ENCODE measurements at places on chromosomes 12 and 14. TPM values are rescaled to one million over a fixed set of nuclear protein-coding genes. Genes with fewer than 3 reads are reported as not detected.

Gene PTHLH
- 7.5 TPM for total RNA-seq

Gene SUPT16H
- 79.3 TPM for total RNA-seq

Gene OXA1L
- 101 TPM for total RNA-seq

DNA sequence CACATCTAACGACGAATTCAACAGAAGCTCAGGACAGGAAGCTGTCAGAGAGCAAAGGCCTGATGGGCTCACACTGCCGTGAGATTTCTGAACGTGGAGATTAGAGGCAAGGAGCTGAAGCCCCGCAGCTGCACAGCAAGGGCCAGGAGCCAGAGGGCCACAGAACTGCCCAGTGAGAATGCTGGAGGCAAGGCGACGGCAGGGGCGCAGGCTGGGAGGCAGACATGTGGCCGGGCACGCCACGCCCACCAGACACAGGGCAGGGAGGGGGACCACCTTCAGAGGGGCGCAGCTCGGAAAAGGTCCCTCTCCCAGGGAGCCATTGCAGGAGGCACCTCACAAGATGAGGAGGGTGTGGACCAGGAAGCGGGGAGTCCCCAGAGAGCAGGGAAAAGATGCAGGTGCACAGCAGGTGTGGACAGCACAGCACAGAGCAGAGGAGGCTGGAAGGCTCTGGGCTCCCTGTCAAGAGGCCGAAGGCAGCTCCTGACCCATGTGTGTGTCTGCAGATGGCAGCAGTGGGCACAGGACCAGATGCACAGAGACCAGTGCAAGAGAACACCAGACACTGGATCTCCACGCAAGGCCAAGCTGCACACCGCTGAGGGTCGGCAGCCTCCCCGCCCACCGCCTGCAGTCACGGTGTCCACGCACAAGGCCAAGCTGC is 23.0 kb downstream of the BTBD6 start:
- H3K27me3 ChIP-seq: no peaks in the 10 kb centered on the region
- DNase-seq: no peak
- H3K4me3 ChIP-seq: no peak overlapping the region
- no peaks in the 10 kb centered on the region for H3K36me3 ChIP-seq

DNA sequence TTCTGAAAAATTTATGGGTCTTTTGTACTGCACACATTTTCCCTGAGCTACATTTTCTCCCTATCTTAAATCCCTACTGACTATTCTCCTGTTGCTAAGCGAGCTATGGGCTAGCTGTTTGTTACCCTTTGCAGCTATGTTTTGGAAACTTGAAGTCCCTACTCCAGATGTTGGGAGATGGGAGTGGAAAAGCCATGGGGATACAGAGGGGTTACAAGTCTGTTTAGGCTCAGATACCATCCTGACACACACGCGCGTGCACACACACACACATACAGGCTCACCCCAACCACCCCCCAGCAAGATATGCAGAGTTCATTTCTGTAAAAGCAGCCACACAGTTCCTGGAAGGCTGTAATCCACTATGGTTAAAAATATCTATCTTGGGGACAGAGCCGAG is 15.8 kb downstream of the ATP5MC2 start:
- peak overlapping the region; percentile 92 for H3K27ac ChIP-seq
- no peaks in the 10 kb centered on the region for H3K4me1 ChIP-seq
- no peak overlapping the region for H3K4me3 ChIP-seq
- no peak for DNase-seq
- no peaks in the 10 kb centered on the region for H3K36me3 ChIP-seq

GRCh38 chr12:40819436-40820108 is 127.3 kb downstream of the CNTN1 start:
- H3K4me3 ChIP-seq: no peak overlapping the region
- H3K27me3 ChIP-seq: no peaks in the 10 kb centered on the region
- no peaks in the 10 kb centered on the region for H3K36me3 ChIP-seq
- H3K27ac ChIP-seq: no peak overlapping the region

DNA sequence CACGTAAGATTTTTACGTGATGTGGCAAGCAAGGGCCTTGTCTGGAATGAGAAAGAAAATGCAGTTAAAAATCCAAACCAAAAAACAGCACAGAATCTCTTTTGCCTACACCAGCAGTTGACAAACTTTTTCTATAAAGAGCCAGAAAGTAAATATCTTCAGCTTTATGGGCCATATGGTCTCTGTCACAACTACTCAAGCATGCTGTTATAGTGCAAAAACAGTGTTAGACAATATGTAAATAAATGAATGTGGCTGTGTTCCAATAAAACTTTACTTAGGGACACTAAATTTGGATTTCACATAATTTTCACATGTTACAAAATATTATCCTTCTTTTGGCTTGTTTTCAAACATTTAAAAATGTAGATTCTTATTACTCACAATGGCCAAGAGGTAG is 6.2 kb upstream of the ELK3 start:
- no peak overlapping the region for H3K4me3 ChIP-seq
- H3K4me1 ChIP-seq: no peaks in the 10 kb centered on the region

DNA sequence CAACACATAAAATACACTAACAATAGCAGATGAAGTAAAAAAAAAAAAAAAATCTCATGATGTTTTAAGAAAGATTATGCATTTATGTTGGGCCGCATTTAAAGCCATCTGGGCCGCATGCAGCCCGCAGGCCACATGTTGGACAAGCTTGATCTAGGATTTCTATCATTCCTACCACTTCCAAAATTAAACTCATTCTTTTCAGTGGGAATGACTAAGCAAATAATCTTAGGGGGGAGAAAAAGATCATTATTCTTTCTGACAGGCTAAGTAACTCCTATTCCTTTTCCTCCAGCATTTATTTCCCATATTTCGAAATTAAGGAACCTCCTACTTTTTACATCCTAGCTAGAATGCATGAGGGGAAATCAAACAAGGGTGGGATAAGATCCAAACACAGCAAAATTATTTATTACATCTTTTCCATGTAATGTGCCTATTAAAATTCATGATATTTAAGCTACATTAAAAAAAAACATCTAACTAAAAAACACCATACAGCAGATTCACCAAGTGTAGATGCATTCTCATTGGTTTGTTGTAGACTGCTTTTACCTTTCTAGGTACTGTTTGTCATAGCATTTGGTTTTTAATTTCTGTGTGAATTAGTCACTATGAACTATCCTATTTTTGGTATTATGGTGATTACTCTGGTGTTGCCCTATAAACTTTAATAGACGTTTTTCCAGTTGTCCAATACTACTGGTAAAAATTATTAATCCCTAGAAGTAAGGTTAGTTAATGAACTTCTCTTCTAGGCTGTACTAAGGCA is 76.1 kb downstream of the RASSF8 start:
- H3K4me3 ChIP-seq: no peak overlapping the region
- H3K36me3 ChIP-seq: no peaks in the 10 kb centered on the region
- DNase-seq: no peak
- H3K27me3 ChIP-seq: no peaks in the 10 kb centered on the region
- no peaks in the 10 kb centered on the region for H3K4me1 ChIP-seq
- no peak overlapping the region for H3K27ac ChIP-seq

DNA sequence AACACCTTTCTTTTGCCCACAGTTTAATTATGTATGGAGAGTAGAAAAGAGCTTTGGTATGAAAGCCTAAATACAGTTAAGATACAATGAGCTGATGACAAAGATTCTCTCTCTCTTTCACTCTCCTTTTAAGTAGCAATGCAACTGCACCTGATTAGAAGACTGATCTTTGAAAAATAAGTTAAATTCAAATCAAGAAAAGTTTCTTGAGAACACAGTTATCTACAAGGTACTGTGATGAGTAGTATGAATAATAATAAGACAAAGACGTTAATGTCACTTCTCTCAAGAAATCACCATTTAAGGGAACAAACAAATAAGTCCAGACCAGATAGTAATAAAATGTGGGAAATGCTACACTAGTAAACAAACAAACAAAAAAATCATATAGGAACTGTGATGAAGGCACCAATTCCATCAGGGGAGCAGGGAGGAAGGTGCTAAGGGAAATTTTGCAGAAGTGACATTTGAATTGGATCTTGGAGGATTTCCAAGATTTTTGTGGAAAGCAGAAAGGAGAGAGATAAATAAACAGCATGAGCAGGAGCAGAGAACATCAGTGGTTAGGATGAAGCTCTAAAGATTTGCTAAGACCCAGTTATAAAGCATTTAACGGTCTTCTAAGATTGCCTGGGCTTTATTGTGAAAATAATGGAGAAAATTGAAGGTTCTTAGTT is 65.2 kb upstream of the STK38L start:
- no peaks in the 10 kb centered on the region for H3K36me3 ChIP-seq
- DNase-seq: no peak
- H3K4me1 ChIP-seq: no peaks in the 10 kb centered on the region
- no peak overlapping the region for H3K4me3 ChIP-seq
- no peak overlapping the region for H3K27ac ChIP-seq
- H3K27me3 ChIP-seq: no peaks in the 10 kb centered on the region

- H3K4me3 ChIP-seq: no peak overlapping the region
- H3K36me3 ChIP-seq: no peaks in the 10 kb centered on the region
- H3K4me1 ChIP-seq: no peaks in the 10 kb centered on the region
- peak; percentile 8 for DNase-seq
- no peaks in the 10 kb centered on the region for H3K27me3 ChIP-seq
These were observed 55.1 kb upstream of the BCL11B start for GRCh38 chr14:99327050-99327449.

- H3K27me3 ChIP-seq: peaks cover 14% of the 10 kb centered on the region
- no peak for DNase-seq
- H3K27ac ChIP-seq: no peak overlapping the region
- no peak overlapping the region for H3K4me3 ChIP-seq
- H3K36me3 ChIP-seq: no peaks in the 10 kb centered on the region
- no peaks in the 10 kb centered on the region for H3K4me1 ChIP-seq
These were observed 468.3 kb downstream of the AACS start for GRCh38 chr12:125533434-125534029.

- peak overlapping the region; percentile 97 for H3K27ac ChIP-seq
- H3K4me3 ChIP-seq: no peak overlapping the region
- no peak for DNase-seq
- H3K4me1 ChIP-seq: peaks cover 46% of the 10 kb centered on the region
These were observed 9.6 kb downstream of the SUSD6 start for GRCh38 chr14:69620981-69621380.

- H3K36me3 ChIP-seq: no peaks in the 10 kb centered on the region
- H3K4me3 ChIP-seq: no peak overlapping the region
- DNase-seq: no peak
- H3K27ac ChIP-seq: no peak overlapping the region
These were observed 90.1 kb upstream of the FOXG1 start for GRCh38 chr14:28676479-28676878.

- no peaks in the 10 kb centered on the region for H3K36me3 ChIP-seq
- no peak overlapping the region for H3K4me3 ChIP-seq
- DNase-seq: no peak
These were observed 354.0 kb downstream of the NRXN3 start for GRCh38 chr14:78524196-78524595.

DNA sequence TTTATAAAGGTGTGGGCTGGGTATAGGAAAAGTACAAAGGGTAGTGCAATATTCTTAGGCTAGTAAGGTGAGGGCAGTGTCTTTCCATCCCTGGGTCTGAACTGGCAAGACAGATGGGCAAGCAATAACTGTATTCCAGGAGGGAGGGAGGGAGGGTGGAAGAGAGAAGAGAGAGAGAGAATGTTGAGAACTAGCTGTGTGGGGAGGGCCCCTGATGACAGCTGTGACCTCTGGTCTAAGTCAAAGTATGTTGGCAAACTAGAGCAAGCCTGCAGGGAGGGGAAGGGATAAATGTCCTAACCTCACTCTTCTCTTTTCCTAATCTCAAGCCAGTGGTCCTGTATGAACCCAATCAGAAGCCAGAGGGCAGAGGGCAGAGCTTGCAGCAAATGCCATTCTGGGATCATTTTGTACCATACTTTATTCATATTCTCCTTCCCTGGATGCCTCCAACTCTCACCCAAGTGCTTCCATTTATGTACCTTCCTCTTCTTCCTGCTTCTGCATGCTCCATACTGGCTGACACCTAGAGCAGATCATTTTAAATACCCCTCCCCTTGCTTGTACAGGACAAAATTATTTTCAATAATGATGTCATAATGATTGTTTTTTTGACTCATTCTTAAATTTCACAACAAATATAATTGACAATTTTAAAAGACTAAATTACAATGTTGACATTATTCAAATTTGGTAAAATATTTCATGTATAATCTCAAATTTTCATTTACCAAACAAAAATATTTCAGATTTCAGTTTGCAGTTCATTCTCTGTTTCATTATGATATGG is 75.9 kb downstream of the AKAP6 start:
- no peaks in the 10 kb centered on the region for H3K27me3 ChIP-seq
- DNase-seq: no peak
- H3K4me3 ChIP-seq: no peak overlapping the region
- no peaks in the 10 kb centered on the region for H3K4me1 ChIP-seq
